ENCODE measurements at places on chromosomes 13 and 19.

DNA sequence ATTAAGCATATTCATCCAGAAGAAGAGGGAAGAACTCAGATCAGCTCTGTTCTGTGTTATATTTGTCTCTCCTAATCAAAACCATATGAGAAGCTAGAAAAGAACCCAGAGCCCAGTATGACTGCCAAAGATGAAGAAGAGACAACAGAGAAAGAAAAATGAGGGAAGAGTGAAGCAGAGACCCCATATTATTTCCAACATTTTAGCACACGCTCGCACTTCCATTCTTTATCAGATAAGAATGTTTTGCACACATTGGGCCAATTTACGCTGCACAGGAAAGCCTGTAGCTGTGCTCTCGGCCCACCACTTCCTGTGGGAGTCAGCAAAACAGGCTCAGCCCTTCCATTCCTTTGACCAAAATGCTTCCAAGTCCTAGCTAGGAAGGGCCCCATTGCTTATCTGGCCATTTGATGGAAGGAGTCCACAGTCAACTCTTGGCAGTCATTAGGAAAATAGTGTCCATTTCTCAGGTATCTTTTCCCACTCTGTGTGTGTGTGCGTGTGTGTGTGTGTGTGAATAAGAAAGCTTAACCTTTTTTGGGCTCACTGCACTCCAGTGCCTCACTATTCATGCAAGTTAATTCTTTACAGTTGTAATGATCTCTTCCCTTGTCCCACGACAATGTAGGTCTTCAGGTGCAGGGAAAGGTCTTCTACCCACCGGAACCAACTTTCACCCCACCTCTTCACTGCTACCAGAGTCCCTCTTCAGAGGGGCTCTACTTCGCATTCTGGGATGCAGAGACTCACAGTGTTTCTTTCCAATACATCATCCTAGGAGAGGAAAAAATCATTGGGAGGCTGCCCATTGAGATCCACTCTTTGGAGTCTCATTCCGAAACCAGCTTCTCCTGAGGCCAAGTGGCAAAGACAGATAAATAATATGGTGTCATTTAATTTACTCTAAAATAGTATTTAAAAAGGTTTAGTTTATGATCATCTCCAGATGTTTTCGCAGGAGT lies 237.5 kb downstream of the COG6 start:
- peak; percentile 32 for DNase-seq

GRCh38 chr13:38980750-38981078 lies 9.9 kb downstream of the STOML3 start:
- no peak for DNase-seq

DNA sequence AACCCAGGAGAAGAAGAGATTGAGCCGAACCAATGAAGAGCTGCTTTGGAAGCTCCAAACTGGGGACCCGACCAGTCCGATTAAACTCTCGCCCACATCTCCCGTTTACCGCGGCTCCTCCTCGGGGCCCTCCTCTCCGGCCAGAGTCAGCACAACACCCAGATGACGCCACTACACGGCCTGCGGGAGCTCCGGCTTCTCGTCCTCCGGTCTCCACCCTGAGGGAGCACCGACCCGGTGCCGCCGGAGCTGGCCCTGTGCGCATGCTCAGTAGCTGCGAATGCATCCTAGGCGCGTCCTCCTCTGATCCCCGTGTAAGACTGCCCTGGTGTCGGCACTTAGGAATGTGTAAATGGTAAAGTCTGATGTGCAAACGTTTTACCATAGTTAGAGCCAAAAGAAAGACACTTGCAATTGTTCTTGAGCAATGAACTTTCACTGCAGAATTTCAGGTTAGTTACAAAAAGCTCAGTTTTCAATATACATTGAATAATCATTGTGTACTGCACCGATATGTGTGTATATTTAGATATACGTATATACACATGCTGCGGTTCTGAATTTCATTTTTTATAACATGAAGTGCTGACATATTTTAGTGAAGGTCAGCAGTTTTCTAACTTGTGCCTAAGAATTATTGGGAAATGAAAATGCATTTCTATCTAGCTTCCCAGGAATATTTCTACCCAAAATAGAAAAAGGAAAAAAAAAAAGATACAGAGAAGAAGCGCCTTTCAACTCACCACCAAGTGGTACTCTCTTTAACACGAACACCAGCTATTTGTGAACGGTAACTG lies 92.2 kb downstream of the SLC7A1 start:
- DNase-seq: no peak

- no peak for DNase-seq
Observed at GRCh38 chr19:34732612-34733211, 1.3 kb upstream of the ZNF181 start.

Data from tibial artery (tissue), 4 donors.